ENCODE measurements at places on chromosomes 1 and 21.

DNA sequence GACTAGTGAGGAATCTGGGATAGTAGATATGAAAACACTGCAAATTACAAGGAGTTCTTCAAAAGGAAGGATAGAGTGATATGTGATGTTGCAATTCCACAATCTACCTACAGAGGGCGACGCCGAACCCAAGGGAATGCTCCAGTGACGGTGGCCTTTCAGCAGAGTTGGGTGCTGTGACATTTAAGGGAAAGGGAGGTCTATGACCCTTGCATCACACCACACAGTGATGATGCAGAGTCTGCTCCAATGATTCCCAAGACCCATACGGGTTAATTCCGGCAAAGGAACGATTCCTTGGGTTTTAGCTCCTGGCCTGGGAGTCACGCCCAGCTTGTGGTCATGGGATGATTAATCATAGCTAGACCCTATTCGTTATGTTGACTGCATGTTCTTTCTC, 123.0 kb upstream of the IGSF21 start:
- DNase-seq = no peak

DNA sequence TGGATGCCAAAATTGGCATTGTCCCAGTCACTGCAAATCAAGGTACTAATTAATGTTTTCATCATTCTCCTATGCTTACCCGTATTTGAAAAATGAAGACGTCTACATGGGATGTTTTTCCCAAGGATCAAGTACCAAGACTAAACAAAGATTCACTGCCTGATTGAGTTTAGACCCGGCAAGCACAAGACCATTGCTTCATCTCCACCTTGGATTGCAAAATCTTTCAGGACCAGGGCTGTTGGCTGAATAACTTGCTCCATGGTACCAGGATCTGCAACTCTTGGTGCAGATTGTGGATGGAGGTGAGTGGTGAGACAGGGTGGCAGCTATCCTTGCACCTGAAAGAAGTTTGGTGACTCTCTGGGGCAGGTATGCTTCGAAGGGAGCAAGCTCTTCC, 122.5 kb upstream of the ETS2 start:
- no peak for DNase-seq

- no peak for DNase-seq
Observed at GRCh38 chr1:106608841-106609240, 447.6 kb upstream of the PRMT6 start.

- no peak for DNase-seq
Observed at GRCh38 chr21:45301521-45302081, 13.9 kb upstream of the POFUT2 start.

DNA sequence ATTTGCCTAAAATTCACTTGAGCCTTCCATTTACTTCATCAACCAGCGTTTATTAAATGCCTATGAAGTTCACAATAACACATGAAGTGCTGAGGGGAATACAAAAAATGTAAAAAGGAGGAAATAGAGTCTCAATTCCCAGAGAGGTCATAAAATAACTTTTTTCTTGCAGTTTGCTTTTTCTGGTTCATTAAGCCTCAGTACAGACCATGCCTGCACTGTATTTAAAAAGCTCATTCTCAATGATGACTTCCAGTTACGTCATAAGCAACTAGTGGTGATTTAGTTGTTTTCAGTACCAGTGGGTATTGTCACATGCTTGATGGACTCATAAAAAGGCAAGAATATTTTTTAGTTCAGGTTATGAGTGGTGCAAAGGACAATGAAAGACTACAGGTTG, 160.1 kb upstream of the UBE2U start:
- no peak for DNase-seq

GRCh38 chr1:16236511-16237342, at the start of gene CPLANE2:
CPLANE2 (minus strand) TSS chr1:16237183; CDS start chr1:16236742, 441 bp downstream.
- peak; percentile 36 for DNase-seq

GRCh38 chr1:236284291-236284721, 2.5 kb upstream of the ERO1B start:
- no peak for DNase-seq

- DNase-seq = no peak
Observed at GRCh38 chr1:50700621-50701020, 259.4 kb downstream of the FAF1 start.

DNA sequence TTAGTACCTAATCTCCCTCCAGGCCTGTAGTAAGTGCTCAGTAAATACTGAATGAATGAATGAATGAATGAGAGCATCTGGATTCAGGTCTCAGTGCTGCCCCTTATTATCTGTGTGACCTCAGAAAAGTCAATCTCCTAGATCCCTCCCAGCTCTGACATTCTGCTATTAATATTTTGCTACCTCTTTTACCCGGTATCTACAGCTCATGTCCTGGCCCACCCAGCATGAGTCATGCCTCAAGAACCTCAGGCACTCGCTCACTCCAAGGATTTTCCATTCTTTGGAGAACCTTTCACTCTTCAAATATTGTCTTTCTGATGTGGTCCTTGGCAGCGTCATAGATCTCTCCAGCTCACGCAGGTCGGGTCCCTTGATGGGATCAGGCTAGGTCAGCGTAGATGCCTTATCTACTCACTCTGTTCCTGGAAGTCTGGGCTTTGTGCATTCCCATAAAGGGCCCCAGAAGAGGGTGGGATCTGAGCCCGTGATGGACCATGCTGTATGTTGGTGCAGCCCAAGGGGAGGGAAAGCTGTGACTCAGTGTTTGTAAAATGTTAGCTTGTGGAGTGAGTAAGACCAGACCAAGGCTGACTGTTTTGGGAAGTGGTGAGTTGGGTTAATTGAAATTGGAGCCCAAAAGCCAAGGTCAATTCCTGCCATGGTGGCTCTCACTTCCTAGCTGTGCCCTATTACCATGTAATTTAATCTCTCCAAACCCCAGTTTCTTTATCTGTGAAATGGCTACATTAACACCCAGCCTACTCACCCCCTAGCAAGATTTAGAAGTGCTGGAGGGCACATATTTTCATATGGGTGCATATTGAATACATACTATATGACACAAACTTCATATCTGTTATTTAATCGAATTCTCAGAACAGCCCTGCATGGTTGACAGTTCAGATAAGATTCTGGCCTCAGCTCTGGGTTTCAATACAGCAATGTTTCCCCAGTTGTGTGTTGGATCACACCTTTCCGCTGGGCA, 214.1 kb upstream of the USP24 start:
- DNase-seq = no peak

DNA sequence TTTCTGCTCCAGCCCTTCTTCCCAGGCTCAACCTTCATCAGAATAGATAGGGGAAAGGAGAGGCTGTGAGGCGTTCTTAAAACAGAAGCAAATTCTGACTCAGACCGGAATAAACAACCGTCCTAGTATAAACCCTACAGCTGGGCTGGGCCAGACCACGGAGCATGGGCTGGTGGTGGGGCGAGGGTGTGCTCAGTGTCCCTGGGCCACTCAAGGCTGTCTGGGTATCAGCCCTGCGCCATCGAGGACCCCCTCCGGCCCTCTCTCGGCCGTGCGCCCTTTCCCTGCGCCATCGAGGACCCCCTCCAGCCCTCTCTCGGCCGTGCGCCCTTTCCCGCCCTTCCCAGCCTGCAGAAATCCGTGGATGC, 36.0 kb downstream of the CAPN2 start:
- DNase-seq = no peak

GRCh38 chr1:109527098-109527811, 12.4 kb upstream of the GPR61 start:
- DNase-seq = no peak

GRCh38 chr21:36640174-36640720, 58.7 kb upstream of the SIM2 start:
- DNase-seq = no peak

- DNase-seq = no peak
Observed at GRCh38 chr1:190579552-190580193, 102.0 kb upstream of the BRINP3 start.

GRCh38 chr1:46183079-46183847, 7.0 kb upstream of the P3R3URF start:
- DNase-seq = no peak

DNA sequence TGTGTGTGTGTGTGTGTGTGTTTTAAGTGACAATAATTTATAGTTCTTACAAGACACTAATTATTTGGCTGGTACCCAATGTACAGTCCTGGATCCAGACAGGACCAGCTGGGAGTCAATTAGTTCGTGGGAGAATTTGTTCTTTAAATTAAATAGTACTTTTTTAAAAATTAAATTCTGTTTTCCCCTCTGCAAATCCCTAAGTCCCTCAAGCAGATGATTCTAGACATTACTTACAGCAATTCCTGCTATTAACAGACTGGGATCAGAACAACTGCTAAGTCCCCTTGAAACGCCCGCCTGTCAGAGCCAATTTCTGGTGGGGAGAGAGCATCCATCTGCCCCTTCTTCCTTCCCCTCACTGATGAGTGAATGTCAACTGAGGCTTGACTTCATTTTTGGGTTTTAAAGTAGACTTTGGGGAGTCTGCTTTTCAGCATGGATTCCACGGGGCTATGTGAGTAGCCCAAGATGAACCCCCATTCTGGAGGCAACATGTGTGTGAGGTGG, 83.9 kb downstream of the SMYD2 start:
- DNase-seq = no peak

- DNase-seq = no peak
Observed at GRCh38 chr1:163170975-163171676, 31.6 kb downstream of the RGS5 start.

DNA sequence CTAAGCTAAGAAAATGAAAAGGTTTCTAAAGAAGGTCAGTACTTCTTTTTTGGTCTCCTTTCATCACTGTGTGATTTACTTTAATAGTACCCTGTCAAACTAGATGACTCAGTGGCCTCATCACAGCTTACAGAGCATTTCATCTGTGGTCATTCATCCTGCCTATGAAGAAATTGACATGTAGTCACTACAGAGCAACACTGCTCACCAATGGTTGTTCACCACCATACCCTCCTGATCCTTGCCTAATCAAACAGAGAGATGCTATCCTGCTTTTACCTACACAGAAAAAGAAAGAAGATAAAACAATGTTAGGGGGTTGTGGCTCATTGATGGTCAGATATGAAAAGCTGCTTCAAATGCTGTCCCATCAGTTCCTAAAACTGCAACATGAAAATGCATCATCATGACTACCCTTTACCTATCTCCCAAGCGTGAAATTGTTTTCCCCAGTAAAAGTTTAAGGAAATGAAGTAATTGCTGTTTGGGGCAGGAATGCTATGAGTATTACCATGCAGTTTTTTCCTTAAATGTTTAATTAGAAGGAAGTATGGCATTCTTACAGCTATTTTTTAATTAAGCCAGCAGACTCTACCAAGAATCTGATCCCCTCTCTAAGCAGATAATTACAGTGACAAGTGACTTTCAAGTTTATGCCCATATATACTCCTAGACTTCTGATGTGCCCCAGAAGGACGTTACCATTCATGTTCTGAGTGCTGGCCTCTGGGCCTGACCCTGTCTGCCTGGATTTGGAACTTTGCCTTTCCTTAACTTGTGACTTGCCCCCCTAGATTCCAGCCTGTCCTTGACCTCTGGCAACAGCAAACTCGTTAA, 46.1 kb upstream of the FBXO28 start:
- no peak for DNase-seq

DNA sequence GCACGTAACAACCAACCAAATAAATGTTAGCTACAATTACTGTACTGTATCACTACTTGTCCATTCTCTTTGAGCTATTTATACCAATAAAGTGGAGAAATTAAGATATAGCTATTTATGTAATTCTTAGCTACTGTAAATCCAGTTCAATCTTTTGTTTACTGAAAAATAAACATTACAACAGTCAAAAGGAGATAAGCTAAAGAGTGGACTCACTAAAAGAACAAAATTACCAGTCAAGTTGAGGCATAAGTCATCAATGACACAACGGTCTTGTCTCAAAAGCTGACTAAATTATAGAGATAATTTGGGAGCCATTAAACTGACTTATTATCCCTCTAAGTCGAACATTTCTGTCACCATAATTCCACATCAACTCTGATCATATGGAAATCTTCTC, 22.5 kb downstream of the TGFBR3 start:
- DNase-seq = no peak

DNA sequence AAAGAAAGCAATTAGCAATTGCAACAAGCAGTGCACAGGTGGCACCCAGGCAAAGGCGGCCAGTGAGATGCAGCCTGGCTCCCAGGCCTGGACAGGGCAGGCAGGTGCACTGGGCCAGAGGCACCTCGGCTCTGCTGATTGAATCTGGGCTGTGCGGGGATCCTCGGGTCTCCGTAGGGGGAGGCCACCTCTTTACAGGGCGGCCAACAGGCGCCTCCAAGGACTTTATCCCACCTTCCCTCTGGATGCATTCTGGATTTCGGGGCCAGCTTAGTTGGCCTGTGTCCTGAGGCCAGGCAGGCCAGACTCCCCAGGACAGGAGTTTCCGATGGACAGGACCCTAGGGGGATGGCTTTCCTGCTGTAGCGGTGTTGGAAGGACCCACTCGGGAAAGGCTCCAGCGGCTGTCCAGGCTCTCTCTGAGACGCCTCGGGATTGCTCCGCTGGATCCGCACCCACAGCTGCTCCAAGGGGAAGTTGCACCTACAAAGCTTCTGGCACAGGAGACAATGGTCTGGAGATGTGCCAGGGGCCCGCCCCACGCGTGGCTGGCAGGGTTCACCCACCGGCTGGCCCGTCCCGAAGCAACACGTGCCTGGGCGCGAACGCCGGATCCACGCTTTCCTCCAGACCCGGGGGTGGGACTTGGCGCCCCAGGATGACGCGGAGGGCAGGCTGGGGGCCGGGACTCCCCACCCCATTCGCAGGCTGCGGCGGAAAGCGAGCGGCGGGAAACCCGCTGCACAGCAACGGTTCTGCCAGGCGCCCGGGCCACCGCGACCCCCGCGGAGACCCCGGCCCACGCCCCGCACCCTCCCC, 810 bp downstream of the SLC19A1 start:
- peak; percentile 34 for DNase-seq

GRCh38 chr21:37863842-37864241, 52.4 kb downstream of the KCNJ6 start:
- DNase-seq = no peak

- no peak for DNase-seq
Observed at GRCh38 chr1:221829327-221830015, 87.6 kb upstream of the DUSP10 start.

DNA sequence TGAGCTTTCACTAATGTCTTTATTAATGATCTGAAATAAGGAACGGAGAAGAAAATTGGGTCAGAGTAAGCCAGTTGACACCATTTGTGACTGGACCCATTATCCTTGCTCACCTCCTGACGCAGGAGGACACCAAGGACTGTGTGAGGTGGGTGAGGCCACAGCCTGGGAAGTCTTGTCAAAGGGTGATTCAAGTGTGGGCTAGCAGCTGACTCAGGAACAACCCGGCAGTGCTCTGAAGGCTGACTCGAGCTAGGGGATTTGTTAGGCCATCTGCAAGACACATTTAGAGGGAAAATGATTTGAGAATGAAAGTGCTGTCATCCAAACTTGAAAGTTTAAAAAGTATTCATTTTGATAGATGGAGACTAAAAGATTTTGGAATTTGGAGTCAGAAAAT, 21.2 kb downstream of the PRRX1 start:
- DNase-seq = no peak

DNA sequence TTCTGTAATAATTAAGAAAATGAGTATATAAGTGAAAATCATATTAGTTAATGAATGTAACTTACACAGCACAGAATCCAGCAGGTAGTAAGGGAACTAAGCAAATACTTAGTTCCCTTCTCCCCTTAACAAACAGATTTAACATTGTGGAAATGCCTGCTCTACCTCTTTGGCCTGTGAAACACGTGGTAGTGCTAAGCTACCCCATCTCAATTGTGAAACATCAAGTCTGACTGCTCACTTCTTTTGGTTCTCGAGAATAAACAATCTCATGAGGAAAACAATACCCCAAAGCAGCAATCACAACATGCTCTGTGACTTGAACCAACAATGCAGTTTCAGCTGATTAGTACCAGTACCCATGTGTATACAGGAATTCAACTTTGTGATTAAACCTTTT, 4.7 kb downstream of the MYSM1 start:
- DNase-seq = no peak
